ENCODE measurements at places on chromosomes 6 and 20. TPM values are rescaled to one million over a fixed set of nuclear protein-coding genes. Genes with fewer than 3 reads are reported as not detected.
A peak's percentile ranks its signal among the peaks of the same experiment; 100 is the strongest.

- DNase-seq, result no peak
These were observed 243.1 kb downstream of the ESR1 start for GRCh38 chr6:152050451-152051195.

- no peak for DNase-seq
These were observed 255.7 kb upstream of the THEMIS start for GRCh38 chr6:128156321-128157111.

GRCh38 chr6:164303102-164303964, 888.8 kb downstream of the QKI start:
- DNase-seq, result peak; percentile 65

Gene MYLK4
- 0.98 TPM for total RNA-seq

- no peak for DNase-seq
These were observed 37.9 kb downstream of the PRDM1 start for GRCh38 chr6:106124015-106124414.

All from sciatic nerve (tissue), 2 donors.